Stimulated activated CD4-positive, alpha-beta T cell treated with anti-CD3 and anti-CD28 coated beads, Interleukin-12 subunit alpha, Interleukin-12 subunit beta, amount 100 ng/mL, for 24 hours (primary cell): ENCODE measurements at places on chromosomes 13 and 19.

DNA sequence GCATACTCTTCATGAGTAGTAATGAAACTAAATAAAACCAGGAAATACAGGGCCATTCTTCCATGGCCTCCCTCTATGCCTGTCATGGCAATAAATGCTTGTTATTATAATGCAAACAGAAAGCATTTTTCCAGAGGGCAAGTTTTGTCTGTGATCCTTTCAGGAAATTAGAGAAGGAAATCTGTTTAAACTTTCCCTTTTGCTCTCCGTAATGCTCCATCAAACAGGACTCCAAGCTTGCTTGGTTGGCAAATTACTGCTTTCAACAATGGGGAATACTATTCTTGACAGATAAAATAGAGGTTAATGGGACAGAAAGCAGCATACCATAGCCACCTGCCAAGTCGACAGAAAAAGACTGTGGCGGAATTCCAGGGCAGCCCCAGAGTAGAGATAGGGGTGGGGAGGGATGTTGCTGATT lies 252.5 kb downstream of the LHFPL6 start:
- DNase-seq: no peak

DNA sequence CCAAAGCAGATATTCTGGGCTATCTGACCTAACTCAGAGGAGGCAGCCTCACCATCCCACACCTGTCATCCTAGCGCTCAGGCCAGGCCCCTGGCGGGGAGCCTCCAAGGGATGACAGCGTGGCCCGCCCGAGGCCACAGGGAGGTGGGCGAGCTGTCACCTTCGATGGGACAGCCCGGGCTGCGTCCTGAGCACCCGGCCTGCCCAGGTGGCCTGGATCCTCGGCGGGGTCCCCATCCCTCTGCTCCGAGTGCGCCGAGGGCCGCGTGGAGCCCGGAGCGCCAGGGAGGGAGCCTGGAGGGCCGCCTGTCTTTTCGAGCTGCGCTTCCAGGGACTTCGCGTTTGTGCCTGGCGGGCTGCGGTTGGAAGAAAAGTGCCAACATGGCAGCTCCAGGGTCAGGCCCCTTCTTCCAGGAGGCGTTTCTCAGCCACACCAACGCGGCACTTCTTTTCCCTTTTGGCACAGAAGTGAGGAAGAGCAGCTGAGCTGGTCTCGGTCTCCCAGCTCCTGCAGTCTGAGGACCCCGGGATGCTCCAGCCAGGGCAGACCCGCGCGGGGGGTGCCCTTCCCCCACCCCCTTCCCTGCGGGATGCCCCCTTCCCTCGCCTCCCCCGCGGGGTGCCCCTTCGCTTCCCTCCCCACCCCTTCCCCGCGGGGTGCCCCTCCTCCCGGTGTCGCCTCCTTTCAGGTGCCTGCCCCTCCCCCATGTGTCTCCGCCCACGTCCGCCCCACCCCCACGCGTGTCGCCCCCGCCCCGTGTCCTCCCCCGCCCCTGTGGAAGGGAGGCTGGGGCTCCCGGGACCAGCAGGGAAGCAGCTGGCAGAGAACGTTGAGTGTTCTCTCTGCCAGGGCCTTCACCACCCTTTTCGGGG lies 42.3 kb downstream of the GJA3 start:
- no peak for DNase-seq

GRCh38 chr13:87444135-87444534 lies 227.0 kb upstream of the SLITRK5 start:
- DNase-seq: no peak

- DNase-seq: no peak
Observed at GRCh38 chr19:45467115-45467455, 711 bp upstream of the FOSB start.

DNA sequence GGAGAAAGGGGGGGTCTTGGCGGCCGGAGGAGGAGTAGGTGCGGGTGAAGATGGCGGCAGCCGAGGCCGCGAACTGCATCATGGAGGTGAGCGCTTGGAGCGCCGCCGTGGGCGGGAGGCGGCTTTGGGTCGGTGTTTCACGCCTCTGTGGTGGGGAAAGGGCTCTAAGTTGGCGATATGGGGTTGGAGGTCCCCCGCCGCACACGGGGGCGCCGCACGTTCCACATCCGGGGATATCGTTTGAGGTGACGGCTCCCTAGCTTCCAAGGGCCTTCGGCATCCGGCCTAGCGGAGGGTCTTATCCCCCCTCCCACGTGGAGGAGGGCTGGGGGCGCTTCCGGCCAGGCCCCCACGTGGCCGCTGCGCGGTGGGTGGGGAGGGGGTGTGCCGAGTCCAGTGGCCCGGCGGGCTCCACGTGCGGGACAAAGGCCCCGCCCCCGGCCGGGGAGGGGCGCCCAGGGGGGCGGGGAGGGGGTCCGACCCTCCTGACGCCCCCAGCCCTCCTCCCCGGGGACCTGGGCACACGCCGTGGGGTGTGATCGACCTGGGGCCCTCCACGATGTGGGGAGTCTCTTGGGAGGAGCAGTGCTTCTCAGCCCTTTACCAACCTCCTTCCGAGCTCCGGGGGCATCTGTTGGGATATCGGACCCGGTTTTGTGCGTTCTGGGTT lies at the start of gene PRMT1:
Gene PRMT1, plus strand, starts transcription at position 41 of the 670 bp plus-strand sequence. Its CDS starts 10 bp downstream, at position 51.
- DNase-seq: no peak

DNA sequence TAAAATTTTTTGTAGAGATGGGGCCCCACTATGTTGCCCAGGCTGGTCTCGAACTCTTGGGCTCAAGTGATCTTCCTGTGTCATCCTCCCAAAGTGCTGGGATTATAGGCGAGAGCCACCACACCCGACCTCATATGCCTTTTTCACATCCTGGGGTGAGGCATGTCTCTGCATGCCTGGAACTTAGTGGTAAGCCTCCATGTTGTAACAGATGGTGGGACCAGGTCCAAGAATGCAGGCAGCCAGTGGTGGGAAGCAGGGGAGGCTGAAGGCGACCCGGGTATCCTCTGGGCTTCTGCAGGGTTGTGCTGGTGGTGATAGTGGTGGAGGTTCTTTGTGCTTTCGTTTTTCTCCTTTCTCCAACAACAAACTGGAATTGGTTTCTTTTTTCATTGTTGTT lies 30.1 kb upstream of the CCDC124 start:
- no peak for DNase-seq

DNA sequence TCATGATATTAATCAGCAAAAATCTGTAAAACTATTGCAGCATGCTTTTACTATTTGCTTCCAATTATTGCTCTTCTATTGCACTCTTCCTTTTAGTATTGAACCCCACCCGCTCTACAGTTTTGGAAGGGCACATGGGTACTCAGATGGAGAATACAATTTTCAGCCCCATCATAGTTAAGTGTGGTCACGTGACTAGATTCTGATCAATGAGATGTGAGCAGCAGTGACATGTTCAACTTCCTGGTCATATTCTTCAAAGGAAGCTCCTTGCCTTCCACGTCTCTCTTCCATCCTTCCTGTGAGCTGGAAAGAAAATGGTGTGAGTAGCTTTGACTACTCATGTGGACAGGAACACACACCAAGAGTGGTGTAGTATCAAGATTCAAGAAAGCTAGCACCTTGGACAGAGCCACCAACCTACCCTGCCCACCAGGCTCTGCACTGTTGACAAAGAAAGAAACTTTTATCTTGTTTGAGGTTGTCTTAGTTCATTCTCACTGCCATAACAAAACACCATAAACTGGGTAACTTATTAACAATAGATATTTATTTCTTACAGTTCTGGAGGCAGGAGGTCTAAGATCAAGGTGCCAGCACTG lies 3.8 kb upstream of the FGF14 start:
- DNase-seq: no peak

DNA sequence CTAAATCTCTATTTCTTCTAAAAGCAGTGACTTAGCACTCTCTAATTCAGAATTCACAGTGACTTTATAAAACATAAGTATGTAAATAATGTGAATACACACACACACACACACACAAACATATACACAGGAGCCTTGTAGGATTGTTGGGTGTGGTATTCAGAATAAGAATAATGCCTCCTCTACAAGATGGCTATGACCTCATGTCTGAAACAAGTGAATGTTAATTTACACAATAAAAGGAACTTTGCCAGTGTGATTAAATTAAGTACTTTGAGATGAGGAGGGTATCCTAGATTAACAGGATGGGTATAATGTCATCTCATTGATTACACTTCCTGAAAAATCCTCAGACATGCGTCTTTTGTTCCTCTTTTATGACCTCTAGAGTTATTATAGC lies 234.6 kb downstream of the SLITRK6 start:
- no peak for DNase-seq

DNA sequence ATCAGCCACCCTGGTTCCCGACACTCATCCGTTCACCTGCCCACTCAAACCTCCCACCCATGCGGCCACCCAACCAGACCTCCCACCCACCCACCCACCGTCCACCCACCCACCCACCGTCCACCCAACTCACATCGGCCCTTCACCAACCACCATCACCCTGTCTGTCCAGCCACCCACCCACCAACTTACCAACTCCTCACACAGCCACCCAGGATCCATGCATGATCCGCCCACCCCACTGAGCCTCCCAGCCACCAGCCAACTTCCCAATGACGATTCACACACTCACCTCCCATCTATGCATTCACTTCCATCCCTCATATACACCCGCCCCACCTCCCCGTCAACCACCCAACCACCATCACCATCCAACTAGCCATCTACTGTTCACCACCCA lies 4.3 kb downstream of the JOSD2 start:
- no peak for DNase-seq

DNA sequence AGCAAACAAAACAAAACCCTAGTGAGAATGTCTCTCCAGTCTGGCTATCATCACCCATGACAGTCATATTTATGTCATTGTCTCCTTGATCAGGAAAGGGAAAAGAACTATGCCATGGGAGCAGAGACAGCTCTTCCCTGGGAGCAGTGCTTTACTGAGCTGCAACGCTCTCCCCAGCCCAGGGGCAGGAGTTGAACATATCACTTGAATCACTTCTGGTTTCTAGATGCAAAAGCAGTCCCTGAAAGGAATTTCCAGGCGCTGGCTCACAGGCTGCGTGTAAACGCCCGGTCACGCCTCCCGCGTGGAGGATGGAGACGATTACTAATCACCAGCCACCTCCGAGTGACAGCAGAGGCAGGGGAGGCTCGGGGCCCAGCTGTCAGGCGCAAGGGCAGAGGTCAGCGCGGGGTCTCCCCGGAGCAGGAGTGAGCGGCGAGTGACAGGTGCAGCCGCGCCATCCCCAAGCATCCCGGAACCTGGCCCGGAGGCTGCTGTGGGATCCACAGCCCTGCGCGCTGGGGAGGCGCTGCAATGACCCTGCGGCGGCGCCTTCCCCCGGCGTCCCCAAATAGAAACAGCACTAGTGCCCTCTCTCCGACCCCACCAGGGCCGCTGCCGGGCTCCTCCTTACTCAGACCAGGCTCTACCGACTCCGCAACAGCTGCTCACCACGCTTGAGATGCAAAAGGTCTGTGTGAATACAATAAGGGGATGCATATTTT lies 23.5 kb upstream of the DCLK1 start:
- no peak for DNase-seq

GRCh38 chr19:20611866-20612265 lies 46.3 kb upstream of the ZNF737 start:
- no peak for DNase-seq

DNA sequence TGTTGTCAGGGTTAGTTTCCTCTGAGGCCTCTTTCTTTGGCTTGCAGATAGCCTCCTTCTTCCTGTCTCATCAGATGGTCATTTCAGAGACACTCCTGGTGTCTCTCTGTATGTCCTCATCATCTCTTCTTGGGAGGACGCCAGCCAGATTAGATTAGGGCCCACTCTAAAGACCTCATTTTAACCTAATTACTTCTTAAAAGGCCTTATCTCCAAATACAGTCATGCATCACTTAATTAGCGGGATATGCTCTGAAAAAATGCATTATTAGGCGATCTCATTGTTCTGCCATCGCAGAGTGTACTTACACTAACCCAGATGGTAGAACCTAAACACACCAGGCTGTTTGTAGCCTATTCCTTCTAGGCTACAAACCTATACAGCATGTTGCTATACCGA lies 89.0 kb downstream of the CDK8 start:
- no peak for DNase-seq

DNA sequence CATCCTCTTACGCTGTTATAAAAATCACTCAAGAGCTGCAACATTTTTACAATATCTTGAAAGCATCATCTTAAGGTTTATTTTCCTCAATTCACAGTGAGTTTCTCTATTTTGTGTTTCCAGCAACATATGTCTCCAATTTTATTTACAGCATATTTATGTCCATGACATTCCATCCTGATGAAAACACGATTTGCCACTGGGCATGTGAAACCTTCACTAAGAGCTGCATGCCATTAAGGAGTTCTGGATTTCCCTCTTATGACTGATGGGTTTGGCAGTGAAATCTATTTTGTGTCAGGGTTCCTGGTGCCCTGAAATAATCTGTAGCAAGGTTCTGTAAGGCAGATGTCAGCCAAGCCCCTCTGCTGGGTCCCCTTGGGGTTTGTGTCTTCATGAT lies 527.6 kb upstream of the KLF12 start:
- no peak for DNase-seq

DNA sequence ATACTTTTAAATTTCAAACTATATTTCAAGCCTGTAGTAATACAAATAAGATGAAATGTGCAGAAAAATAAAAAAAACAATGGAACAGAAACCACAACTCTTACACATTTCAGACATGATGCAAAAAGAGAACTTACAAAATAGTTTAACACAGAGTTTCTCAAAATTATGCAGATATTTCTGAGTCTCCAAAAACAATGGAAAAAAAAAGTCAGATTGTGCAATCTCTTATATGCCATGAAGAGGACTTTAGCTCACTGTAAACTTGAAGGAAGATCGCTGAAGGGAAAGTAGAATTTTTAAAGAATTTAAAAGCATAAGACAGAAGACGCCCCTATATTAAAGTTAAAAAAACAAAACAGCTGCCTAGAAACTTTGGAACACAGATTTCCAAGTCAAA lies 20.4 kb downstream of the ZNF708 start:
- DNase-seq: no peak

DNA sequence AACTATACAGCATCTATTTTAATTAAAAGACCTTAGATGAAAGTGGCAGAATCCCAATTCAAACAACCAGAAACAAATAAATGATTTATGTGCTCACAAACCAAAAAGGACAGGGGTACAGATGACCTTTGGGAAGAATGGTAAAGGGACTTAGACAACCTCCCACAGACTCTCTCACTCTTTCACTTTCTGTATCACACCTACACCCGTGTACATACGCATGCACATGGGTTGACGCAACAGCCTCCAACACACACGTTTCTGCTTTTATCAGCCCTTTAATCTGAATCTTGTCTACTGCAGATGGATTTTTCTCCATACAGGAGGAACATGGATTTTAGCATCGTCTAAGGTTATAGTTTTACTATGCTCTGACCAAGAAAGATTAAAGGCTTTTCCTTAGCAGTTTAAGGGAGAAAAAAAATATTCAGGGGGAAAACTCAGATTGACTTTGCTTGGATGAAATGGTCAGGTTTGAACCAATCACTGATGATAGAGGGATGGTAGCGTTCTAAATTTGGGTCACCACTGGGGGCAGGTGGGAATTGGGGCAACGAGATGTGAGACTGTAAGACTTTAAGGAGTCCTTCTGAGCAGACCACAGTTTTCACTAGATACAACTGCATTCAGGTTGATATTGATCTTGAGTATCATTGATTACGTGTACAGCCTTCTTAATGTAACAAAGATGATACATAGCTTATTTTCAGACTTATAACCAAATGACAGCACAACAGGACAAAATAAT lies 166.1 kb downstream of the ITGBL1 start:
- DNase-seq: no peak

- no peak for DNase-seq
Observed at GRCh38 chr13:101869553-101869952, 417.1 kb downstream of the ITGBL1 start.
